Hepatocyte (in vitro differentiated cells): ENCODE measurements at places on chromosomes 1 and 21. TPM values are rescaled to one million over a fixed set of nuclear protein-coding genes. Genes with fewer than 3 reads are reported as not detected.
A peak's percentile ranks its signal among the peaks of the same experiment; 100 is the strongest.

- peak; percentile 67 for DNase-seq
Measured at GRCh38 chr1:38586993-38587646, 272.5 kb downstream of the RRAGC start.

DNA sequence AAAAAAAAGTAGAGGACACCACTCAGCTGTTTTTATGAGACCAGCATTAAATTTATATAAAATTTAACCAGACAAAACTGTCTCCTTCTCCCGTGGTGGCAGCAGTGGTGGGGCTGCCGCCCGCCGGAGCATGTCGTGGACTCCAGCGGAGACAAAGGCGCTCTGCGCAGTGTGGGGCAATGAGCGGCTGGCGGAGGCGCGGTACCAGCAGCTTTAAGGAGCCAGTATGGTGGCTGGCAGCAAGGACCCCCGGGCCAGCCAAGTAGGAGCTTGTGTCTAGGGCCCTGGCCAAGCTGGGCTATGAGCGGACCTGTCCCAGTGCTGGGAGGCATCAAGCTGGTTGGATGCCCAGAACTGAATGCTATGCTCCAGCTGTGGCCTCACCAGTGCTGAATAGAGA lies 2102.9 kb downstream of the NCAM2 start:
- no peak for DNase-seq

DNA sequence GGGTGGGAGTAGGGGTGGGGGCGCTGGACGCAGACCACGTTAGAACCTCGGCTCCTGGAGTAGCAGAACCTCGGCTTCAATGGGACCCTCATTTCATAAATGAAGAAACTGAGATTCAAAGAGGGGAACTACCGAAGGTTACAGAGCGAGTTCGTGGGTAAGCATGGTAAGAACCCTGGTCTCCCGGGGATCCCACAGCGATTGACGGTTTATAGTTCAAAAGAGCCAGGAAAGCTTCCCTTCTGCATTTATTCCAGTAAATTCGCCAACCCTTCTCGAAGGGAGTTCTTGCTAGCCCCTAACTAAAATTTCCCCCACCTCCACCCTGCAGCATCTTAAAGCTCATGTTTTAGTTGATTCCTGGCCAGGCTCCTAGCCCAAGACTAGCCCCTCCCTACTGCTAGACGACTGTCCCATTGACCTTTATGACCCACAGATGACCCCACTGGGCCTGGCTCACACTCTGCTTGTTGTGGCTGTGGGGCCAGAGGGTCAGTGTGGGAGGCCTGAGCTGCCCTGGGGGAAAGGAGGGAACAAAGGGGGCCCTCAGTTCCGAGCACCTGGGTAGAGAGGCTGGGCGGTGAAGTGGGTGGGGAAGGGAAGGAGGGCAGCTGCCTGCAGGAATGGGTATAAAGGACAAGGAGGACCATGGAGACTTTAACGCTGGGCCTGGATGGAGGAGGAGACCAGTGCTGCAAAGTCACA lies 558 bp upstream of the KIF21B start:
- DNase-seq: no peak

Gene CLCA4
- 0.22 TPM in 1 of 2 replicates, not detected in the other for polyA plus RNA-seq

DNA sequence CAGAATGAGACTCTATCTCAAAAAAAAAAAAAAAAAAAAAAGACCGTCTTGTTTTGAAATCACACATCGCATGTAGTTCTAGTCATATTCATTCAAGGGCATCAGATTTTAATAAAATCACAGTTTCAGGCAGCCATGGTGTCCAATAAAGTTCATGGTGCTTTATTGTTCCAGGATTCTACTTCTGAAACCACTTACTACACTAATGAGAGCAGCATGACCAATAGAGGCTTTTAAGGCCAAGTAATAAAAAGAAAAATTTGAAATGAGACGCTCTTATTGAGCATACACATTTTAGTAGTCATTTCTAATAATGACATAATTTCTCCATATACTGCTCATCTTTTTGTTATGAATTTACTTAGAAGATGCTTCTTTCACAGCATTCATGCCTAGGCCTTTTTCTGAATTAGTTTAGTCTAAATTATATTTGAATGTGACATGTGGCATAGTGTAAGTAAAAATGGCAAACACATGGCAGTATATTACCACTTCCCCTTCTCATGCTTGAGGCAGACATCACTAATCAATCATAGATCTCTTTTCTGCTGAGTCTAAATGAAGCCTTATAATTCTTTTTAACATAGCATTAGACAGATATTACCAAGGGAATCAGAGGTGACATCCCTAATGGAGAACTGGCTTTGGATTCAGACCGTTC lies 18.5 kb downstream of the NTMT2 start:
- no peak for DNase-seq

Gene CD1B
- not detected in 2 replicates for polyA plus RNA-seq

Gene S100A7A
- not detected in 2 replicates for polyA plus RNA-seq

Gene HMCN1
- polyA plus RNA-seq: 2.0 and 2.3 TPM in 2 replicates

- DNase-seq: peak; percentile 3
Measured at GRCh38 chr21:46191686-46192575, 7.7 kb upstream of the SPATC1L start.

- DNase-seq: no peak
Measured at GRCh38 chr1:222010306-222010705, 268.4 kb upstream of the DUSP10 start.

GRCh38 chr1:93597709-93598108 lies 83.9 kb downstream of the BCAR3 start:
- peak; percentile 38 for DNase-seq

- no peak for DNase-seq
Measured at GRCh38 chr1:54575605-54576290, 27.7 kb downstream of the ACOT11 start.

Gene TNFRSF18
- polyA plus RNA-seq: 0.86 and 1.3 TPM in 2 replicates

- DNase-seq: no peak
Measured at GRCh38 chr21:29264721-29265120, 34.0 kb upstream of the BACH1 start.

DNA sequence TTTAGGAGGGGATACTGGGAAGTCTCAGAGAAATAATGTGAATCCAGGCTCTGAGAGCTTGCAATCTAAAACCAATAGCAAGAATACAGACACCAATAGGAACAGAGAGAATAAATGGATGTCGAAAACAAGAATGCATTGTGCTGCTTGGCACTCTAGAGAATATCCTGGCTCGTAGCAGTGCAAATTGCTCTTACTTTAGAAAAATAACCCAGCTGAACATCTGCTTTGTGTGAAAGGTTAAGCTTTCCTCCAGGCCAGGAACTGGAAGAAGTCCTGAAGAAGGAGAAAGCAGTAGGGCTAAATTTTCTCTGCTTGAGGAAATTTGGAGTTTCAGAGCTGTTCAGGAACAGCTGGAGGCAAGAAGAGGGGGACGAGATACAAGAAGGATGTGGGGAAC lies 382.3 kb downstream of the HHIPL2 start:
- DNase-seq: no peak

Gene TRIM67
- not detected in 2 replicates for polyA plus RNA-seq

Gene SLAMF9
- polyA plus RNA-seq: not detected in 2 replicates

DNA sequence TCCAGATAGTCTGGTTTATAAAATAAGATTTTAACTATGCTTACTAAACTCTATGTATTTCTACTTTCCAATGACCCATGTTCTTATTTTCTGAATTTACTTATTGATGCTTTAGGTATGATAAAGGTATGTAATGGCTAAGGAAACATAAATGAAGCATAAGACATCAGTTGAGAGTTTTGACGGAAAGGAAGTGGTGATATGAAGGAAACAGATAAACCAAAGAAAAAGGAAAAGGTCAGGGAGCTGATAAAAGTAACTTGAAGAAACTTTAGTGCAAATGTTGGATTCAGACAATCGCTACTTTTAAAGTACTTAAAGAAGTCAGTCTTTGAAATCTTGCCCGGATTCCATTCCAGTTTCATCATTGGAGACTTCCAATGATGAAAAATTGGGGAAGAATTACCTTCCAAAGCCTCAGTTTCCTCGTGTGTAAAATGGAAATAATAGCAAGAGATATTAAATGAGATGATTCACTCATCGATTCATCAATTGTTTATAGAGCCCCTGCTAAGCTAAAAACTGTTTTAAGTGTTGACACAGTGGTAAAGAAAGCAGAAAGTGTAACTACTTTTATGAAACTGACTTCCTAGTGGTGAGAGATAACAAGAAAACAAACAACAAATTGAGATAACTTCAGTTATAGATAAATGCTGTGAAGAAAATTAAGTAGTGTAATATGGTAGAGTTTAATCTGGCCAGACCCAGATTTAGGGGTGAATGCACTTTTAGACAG lies 10.6 kb downstream of the PTPRC start:
- no peak for DNase-seq

DNA sequence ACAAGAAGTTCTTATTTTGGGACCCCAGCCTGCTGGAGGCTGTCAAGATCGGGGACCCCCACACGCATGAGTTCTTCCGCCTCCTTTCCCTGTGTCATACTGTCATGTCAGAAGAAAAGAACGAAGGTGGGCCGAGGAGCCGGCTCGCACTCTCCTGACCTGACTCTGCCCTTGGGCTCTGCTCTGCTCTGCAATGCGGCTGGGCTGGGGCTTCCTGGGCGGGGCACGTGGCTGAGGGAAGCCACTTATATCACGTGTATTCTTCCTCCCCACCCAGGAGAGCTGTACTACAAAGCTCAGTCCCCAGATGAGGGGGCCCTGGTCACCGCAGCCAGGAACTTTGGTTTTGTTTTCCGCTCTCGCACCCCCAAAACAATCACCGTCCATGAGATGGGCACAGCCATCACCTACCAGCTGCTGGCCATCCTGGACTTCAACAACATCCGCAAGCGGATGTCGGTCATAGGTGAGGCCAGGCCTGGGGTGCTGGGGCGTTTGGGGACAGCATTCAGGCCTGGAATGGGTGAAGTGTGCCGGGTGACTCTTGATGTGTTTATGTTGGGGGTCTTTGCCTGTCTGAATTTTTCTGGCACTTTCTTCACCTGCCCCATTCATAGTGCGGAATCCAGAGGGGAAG lies 17.6 kb downstream of the ATP8B2 start:
- DNase-seq: no peak

- no peak for DNase-seq
Measured at GRCh38 chr1:60888126-60888525, 194.2 kb upstream of the NFIA start.

DNA sequence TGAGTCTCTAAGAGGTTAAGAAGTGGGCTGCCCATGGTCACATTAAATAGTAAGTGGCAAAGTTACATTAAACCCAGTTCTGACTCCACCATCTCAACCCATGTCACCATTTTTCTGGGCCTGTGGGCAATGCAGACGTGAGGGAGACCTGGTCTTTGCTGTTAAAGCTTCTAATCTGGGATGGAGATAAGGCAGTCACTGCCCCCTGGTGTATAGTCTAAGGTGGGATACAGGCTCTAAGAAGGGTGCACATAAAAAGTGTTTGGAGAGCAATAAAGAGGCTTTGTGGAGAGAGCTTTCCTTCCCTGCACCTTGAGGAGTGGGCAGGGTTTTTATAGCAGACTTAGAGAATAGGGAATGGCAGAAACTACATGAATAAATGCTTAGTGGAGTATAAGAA lies 141.3 kb downstream of the ROR1 start:
- DNase-seq: no peak

- no peak for DNase-seq
Measured at GRCh38 chr1:179141592-179142251, 59.9 kb downstream of the TOR3A start.

GRCh38 chr21:46190491-46191131 lies 6.4 kb upstream of the SPATC1L start:
- peak; percentile 3 for DNase-seq

DNA sequence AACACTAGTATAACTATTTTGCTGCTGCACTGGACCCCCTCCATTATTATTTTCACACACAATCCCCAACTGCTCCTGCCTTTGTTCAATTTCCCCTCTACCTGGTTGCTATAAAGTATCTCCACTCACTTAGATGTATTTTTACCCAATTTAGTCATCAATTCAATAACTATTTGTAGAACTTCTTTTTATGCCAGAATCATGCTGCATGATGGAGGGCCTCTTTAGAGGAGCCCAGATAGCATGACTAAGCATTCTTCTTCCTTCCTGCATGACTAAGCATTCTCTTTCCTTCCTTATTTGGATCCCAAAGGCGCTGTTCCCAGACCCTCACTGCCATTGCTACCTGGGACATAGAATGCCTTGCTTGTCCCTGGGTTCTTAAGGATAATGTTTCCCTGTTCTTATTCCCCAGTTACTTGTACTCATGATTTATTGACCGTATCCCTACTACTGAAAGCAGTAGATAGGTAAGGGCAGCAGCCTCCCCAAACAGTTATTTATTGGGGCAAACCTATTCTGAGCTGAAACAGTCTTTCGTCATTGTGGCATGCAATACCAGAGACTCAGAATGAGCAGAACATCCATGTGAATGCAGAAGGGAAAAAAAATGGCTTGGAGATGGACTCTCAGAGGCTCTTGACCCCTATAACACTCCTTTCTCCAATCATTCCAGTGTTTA lies 89.3 kb upstream of the AKT3 start:
- no peak for DNase-seq

DNA sequence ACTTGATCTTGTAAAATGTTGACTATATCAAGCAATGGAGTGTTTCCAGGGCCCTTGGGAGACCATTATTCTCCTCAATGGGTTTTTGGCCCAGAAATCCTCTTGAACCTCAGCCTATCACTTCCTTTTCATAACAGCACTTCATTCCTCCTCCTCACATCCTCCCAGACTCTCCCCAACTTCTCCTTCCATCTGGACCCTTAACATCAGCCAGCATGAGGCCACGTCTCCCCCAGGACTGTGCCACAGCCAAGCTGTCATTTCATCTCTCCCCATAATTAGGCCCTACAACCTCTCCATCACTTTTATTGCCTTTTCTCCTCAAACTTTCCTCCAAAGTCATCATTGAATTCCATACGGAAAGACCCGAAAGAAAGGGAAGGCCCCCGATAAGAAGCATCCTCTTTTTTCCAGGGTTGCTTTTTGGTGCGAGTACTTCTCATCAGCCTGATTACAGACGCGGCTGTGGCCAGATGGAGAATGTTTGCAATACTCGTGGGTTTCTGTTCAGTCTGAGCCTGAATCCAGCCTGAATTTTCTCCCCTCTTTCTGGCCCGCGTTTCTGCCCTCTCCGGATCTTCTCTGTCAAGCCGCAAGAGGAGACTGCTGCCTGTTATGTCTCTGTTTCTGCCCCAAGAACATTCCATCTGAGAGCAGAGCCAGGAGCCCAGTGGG lies 52.7 kb upstream of the SLC25A33 start:
- no peak for DNase-seq

DNA sequence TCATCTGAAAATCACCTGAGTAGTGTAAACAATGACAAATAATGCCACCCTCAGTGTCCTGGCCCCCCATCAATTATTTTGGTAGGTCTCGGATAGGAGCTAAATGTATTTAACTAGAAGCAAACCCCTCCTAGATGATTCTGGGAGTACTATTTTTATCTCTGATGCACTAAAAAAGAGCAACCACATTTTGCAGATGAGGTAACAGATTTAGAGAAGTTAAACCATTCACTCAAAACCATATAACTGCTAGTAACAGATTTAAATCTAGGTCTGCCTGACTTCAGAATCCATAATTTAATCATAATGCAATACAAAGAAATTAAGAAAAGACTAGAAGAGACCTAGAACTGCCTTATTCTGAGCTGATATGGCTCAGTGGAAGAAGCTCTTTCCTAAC lies 17.3 kb upstream of the PTCH2 start:
- no peak for DNase-seq

DNA sequence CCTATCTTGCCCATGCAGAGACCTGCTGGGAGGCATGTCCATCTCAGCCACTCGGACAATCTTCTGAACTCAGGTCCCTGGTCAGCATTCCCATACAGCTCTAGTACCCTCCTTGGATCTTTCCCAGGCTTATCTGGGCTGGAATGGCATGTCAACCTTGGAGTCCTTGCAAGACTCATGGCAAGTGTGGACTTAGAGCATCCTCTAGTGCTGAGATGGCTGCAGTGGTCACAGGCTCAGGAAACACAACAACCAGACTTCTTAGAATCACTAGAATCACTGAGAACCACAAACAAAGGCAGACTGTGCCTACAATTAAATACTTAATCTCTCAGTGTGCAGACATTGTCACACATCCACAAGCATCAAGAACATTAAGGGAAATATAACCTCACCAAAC lies 73.1 kb upstream of the TSHB start:
- DNase-seq: peak; percentile 27

Gene CRP
- not detected in 2 replicates for polyA plus RNA-seq
